ENCODE measurements at places on chromosomes 11 and 22. TPM values are rescaled to one million over a fixed set of nuclear protein-coding genes. Genes with fewer than 3 reads are reported as not detected.

Gene PTGDR2
- under 0.01 TPM for total RNA-seq

Gene NUCB2
- total RNA-seq, result 221 TPM

Gene SPA17
- 18.9 TPM for total RNA-seq

Gene PATE4
- not detected for total RNA-seq

Gene TUBA8
- total RNA-seq, result 1.2 TPM

Gene SCGB1A1
- not detected for total RNA-seq

Gene ART1
- not detected for total RNA-seq

Gene INS
- not detected for total RNA-seq

All from articular chondrocyte of knee joint (primary cell).